ENCODE measurements at places on chromosomes 7 and 10. TPM values are rescaled to one million over a fixed set of nuclear protein-coding genes. Genes with fewer than 3 reads are reported as not detected.

The ANXA8L1 gene
- total RNA-seq: not detected

The TMEM196 gene
- total RNA-seq: not detected

The NCF1 gene
- total RNA-seq: 4.1 TPM

The TPST1 gene
- total RNA-seq: 6.6 TPM

The RARRES2 gene
- not detected for total RNA-seq

The OR6V1 gene
- total RNA-seq: not detected

The EEPD1 gene
- 1.1 TPM for total RNA-seq

The CCL26 gene
- total RNA-seq: not detected

The GNGT1 gene
- total RNA-seq: not detected

The CALHM1 gene
- not detected for total RNA-seq

The CCZ1 gene
- 81.9 TPM for total RNA-seq
